ENCODE measurements at places on chromosomes 6 and 20.

DNA sequence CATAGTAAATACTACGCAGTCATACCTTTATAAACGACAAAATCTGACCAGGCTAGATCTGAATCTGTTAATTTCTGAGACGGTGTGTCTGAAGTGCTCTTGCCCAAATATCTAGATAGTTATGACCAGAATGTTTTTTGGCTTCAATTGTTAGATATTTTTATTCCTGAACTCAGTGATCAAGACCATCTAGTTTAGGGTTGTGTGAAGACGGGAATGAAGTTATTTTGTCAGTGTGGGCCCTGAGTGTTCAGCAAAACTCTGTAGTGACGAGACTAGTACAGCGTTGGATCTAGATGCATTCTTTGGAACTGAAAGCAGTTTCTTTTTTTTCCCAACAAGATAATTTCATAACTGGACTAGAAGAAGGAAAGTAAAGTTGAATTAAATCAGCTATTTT is 3.1 kb downstream of the STXBP5 start:
- no peak for DNase-seq

- DNase-seq: no peak
Measured at GRCh38 chr20:44835116-44835515, 24.8 kb upstream of the RIMS4 start.

DNA sequence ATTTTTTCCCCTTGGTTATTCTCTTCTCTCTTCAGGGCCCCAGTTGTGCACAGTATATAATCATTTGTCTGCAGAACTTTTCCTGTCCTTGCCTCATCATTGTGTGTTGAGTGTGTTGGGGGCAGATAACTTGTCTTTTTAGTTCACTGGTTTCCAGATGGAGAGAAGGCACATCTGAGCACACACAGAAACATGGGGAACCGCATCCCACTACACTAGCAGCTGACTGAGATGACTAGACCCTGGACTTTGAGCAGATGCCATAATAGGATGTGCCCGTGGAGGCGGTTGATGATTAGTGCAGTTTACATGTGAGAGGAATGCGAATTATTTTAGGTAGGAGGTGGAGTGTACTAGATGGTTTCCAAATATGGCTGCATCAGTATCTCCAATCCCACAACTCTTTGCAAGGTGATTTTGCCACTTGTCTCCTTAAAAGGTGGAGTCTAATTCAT is 26.5 kb upstream of the SH3BGRL2 start:
- no peak for DNase-seq

DNA sequence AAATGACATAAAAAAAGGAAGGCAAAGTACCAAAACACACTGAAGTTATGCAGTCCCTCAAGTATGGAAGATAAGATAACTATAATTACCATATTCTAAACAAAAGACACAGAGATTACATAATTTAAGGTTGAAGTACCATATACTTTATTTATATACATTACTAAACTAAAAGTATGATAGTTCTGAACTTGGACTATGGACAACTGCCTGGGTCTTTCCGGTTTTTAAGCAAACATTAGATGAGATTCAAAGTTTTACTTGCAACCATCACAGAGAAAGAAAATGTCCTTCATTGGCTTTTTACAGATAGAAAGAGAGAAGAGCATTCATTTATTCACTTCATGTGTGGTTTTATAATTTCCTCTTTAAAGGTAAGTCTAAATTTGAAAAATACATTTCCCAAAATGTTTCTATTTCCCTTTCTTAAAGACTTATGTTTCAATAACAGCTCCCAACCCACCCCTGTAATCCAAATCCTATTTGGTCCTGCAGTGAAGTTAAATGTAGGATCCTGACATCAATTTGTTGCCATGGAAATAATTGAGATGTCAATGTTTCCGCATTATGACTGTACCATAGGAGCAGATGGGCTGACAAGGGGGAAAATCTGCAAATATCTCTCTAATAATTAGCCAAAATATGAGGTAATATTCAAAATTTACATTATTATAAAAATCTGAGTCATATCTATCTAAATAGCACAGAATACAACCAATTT is 63.7 kb downstream of the PTPRK start:
- no peak for DNase-seq

DNA sequence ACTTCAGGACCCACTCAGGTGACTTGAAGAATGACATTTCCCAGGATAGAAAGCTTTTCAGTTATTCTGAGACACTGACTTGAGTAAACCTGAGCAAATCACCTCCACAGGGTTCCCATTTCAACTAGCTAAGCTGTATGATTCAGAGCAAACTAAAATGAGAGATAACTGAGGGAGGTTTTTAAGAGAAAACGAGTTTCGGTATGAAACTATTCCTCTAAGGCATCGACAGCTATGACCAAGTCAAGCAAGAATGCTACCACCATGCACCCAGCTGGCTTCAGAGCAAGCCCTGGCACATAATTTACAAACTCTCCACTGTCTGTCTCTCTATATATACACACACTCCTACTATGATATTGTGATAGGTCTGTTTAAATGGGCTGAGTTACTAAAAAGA is 75.4 kb downstream of the PERP start:
- DNase-seq: no peak

DNA sequence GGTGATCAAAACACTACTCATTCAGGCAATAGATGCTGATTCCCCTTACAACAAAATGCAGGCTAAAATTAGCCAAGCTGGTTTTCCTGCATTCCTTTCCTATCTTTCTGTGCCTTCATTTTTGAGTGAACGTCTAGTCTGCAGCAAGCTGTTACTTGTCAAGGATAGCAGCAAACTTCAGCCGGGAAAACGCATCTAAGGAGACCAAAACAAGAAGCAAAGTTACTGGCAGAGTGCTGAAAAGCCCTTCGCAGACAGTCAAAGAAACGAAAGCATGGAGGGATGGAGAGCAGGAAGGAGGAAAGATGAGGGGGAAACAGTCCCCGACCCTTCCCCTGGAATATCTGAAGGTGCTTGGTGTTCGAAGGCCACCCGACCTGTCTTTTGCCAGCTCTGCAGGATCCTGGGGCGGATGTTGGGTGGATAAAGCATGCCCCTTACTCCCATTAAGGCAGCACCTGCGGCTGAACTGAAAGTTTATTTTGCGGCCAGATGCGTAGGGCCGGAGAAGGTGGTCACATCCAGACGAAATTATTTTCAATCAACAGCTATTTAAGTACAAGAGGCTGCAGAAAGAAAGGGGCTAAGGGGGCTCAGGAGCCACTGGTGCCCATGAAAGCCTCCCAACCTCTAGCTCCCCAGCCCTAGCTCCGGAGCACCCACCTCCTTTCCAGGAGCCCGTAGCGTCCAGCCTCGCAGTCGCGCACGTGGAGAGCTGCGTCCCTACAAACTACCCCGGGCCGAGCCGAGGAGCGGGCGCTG is 538 bp downstream of the FERMT1 start:
- DNase-seq: no peak

- peak; percentile 85 for DNase-seq
Measured at GRCh38 chr20:41213150-41213820, 75.9 kb downstream of the PLCG1 start.

GRCh38 chr6:127538750-127539264 is 19.7 kb upstream of the MTCL3 start:
- DNase-seq: no peak

DNA sequence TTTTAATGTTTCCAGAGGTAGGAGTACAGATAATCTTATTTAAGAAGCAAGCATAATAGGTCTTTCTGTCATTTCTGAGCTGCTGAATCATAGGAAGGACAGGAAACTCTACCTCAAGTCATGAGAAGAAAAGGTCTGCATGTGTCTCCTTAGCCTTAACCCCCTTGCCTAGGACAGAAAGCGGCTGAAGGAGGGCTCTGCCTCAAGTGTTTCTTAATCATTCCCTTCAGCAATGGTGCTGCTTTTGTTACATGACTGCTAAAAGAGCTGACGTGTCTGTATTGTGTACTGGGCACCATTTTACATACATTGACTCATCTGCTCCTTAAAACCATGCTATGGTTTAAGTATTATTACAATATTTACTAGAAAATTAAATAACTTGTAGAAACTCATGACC is 564.0 kb upstream of the AGPAT4 start:
- no peak for DNase-seq

GRCh38 chr6:6002005-6002847 is 4.5 kb downstream of the NRN1 start:
- DNase-seq: no peak

DNA sequence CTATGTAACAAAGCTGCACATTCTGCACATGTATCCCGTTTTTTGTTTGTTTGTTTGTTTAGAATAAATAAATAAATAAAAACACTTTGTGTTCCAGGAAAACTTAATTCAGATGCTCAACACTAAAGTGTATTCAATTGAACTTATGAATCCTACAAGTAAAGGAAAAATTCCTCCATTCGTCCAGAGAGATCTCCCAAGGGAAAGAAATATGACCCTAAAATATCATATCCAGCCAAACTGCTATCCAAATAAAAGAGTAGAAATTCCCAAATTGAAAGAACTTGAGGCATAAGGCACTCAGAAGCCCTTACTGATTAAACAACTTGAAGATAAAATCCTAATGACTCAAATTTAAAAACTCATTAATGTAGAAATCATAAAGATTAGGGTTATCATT is 90.4 kb downstream of the MOXD1 start:
- DNase-seq: no peak

- DNase-seq: no peak
Measured at GRCh38 chr6:125913864-125914351, 42.7 kb upstream of the HINT3 start.

GRCh38 chr20:63596423-63596822 is 22.4 kb upstream of the HELZ2 start:
- no peak for DNase-seq

DNA sequence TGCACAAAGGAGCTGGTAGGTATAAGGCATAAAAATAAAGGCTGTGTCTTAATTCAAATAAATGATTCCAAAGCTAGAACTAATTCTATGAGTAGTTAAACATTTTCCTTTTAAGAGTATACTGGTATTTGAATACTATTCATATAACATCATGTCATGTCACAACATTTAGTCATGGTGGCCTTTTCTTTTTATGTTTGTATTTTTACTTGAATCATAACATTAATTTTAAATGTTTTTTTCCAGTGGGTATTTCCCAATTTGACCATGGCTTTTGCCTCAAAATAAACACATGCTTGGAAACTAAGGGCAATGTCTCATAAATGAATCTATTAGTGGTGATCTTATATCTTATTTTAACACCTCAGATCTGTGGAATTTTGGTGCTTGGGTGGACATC is 177.1 kb downstream of the CD109 start:
- no peak for DNase-seq

DNA sequence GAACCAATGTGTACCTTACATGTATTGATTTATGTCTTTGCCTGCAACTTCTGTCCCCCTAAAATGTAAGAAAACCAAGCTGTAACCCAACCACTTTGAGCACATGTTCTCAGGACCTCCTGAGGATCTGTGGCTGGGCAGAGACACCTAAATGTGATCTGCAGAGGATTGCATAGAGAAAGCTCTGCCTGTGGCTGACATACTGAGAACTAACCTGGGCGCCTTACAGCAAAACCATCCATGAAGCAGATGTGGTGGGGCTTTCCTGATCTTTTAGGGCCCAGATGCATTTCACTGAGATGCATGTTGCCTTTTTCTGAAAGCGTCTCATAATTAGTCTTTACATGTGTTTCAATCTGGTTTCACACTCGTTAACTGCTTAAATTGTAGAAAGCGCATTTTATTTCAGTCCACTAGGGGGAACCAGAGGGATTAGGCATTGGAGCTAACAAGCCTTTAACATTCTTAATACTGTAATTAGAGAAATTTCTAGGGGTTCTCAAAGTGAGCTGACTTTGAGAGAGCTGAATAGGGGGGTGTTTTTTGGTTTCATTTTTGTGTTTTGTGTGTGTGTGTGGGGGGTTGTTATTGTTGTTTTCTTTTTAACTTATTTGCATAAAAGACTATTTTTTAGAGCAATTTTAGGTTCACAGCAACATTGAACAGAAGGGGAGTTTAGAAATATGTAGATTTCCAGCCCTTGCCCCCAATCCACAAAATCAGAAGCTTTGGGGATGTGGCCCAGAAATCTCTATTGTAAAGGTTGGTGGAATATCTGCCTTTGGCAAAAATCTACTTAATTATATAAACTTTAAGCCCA is 50.9 kb upstream of the FAM184A start:
- peak; percentile 42 for DNase-seq

DNA sequence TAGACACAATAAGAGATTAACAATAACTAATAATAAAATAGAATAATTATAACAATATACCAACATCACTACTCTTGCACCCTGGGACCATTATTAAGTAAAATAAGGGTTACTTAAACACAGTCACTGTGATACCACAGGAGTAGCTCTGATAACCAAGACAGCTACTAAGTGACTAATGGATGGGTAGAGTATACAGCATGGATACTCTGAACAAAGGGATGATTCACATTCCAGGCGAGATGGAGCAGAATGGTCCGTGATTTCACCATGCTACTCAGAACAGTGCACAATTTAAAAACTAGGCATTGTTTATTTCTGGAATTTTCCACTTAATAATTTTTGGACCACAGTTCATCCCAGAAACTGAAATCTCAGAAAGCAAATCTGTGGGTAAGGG is 80.0 kb upstream of the FUT9 start:
- no peak for DNase-seq

DNA sequence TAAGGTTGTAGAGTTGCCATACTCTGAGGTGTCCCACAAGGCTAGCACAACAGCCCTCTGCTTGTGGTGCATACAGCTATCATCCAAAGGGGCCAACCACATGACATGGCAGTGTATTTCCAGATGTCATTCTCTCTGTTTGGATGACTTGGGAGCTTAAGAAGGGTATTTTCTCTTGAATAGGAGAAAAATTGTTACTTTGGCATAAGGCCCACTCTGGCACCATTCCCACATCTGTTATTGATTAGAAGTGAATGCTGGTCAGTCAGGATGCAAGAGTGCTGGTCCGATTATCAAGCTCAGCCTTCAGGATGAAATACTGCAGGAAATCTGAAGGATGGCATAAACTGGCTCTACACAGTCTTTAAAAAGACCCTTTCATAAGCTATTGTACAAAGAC is 83.6 kb upstream of the C20orf144 start:
- peak; percentile 19 for DNase-seq

GRCh38 chr6:148779142-148779562 is 32.3 kb downstream of the UST start:
- no peak for DNase-seq

DNA sequence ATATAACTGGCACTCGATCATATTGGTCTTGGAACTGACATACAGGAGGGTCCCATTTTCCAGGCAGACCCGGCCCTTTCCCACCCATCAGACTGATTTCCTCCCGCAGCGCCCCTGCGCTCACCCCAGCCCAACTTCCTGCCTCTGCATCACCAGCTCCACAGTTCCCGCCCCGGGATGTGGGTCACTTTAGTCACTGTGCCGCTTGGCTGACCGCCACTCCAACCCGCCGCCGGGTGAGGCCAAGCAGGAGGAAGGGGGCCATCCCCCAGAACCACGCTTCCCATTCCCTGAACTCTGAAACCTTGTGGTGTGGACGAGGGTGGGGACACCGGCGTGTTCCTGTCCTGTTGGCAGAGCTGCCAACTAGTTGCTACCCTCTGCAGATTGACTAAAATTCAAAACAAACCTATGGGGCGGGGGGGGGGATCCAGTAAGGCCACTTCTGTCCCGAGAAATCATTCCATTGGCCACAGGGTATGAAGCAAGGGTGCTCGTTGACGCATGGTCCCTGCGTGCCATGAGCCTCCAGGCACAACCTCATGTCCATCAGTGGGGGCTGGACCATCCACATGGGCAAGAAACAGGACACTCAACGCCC is 12.3 kb downstream of the TGM2 start:
- DNase-seq: no peak
